Caki2 (cell line): ENCODE measurements at places on chromosomes 16 and 17. TPM values are rescaled to one million over a fixed set of nuclear protein-coding genes. Genes with fewer than 3 reads are reported as not detected.
A peak's percentile ranks its signal among the peaks of the same experiment; 100 is the strongest.

GRCh38 chr17:36183001-36183971 is 6.8 kb upstream of the TBC1D3B start:
- peak; percentile 56 for DNase-seq

DNA sequence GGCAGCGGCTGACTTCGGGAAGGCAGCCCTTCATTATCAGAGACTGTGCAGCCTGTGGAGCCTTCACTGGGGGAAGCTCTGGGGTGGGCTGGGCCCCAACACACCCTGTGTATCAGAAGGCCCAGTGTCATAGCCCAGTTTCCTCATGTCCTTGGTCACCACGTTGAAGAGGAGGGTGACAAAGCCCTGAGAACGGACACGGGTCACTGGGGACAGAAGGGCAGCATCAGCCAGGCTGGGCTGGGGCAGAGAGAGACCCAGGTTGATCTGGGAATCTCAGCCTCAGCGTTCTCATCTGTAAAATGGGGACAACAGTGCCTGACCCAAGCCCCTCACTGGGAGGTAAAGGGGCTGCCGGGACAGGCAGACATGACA is 19.3 kb downstream of the B9D1 start:
- DNase-seq, result no peak

- no peak for DNase-seq
Observed at GRCh38 chr17:15154618-15155017, 110.5 kb downstream of the PMP22 start.

- no peak for DNase-seq
Observed at GRCh38 chr17:75269844-75270217, 1.2 kb downstream of the MIF4GD start.

DNA sequence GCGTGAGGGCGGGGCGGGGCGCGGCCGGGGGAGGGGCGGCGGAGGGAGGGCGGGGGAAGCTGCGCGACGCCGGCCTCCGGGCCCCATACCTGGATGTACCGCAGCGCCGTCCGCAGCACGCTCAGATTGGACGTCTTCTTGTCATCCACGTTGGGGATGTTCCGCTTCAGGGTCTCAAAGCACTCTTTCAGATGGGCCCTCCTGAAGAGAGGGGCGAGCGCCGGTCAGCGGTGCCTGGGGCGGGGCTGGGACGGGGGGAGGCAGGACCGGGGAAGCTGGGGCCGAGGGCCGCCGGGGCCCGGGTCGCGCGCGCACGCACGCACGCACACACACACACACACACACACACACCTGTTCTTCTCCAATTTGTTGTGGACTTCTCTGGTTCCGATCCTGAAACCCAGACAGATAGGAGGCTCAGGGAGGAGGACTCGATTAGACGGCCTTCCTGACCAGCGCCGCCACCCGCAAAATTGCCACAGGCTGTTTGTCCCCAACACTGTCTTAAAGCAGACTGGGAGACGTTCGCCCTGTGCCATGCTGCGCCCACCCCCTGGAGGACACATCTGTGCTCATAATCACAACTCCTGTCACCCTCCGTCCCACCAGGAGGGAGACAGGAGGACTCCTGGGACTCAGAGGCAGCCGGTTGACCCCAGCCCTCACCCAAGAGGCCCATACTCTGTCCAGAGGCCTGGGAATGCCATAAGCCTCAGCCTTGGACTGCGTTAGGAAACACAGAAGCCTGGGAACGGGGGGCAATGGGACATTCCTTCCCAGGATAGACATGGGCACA is 6.7 kb downstream of the MNT start:
- no peak for DNase-seq

DNA sequence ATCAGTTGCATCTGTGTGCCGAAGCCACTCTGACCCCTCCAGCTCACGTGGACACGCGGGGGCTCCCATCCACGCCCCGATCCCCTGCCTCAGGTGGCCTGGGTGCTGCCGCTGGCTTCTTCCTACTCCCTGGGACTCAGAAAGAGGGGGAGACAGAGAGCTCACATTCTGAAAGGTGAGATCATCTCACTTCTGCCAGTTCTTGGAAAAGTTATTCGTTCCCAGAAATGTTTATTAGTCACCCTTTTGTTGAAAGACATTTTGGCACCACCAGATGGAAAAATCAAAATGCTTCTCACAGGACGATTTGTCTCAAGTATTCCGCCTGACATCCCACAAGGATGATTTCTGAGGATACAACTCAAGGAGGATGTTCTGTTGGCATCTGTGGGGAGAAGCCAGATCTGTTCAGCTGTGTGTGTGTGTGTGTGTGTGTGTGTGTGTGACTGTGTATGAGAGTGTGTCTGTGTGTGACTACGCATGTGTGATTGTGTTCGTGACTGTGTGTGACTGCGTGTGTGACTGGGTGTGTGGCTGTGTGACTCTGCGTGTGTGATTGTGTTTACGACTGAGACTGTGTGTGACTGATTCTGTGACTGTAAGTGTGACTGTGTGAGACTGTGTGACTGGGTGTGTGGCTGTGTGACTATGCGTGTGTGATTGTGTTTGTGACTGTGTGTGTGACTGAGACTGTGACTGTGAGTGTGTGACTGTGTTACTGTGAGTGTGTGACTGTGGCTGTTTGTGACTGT is 207.3 kb downstream of the NTN1 start:
- no peak for DNase-seq

Gene PPY
- not detected in 2 replicates for total RNA-seq

Gene MYLK3
- total RNA-seq, result 0.06 TPM in 1 of 2 replicates, not detected in the other

Gene TUFM
- total RNA-seq, result 149 and 151 TPM in 2 replicates

Gene SMARCE1
- 45.1 and 56.3 TPM in 2 replicates for total RNA-seq

GRCh38 chr16:3259836-3260235 is 3.4 kb upstream of the MEFV start:
- DNase-seq, result no peak

DNA sequence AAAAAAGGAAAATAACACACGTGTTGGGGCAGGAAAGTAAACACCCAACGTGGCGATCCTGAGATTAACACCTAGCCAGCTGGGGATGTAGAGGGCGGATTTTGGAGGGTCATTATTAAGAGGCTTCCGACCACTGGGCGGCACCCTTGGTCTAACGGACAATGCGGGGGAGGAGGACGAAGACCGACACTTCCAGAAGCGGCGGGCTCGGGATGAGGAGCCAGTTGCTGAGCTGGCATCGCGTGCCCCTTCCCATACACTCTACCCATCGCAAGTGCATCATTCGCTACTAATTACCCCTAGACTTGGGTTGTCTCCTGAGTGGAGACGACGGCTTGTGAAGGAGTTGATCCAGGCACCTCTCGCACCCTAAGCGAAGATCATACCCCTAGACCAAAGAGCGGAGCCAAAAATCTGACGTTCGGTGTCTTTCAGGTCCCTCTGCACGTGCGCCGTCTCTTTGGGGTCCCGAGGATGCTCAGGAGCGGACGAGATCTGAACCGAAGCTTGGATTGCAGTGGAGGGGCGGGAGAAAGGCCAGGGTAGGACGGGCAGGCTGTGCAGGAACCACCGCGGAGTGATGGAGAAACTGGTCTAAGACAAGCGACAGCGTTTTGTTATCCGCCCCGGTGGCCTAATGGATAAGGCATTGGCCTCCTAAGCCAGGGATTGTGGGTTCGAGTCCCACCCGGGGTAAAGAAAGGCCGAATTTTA is 17.6 kb downstream of the ZNF213 start:
- DNase-seq, result peak; percentile 97

- no peak for DNase-seq
Observed at GRCh38 chr16:2475413-2476344, 752 bp downstream of the TBC1D24 start.

DNA sequence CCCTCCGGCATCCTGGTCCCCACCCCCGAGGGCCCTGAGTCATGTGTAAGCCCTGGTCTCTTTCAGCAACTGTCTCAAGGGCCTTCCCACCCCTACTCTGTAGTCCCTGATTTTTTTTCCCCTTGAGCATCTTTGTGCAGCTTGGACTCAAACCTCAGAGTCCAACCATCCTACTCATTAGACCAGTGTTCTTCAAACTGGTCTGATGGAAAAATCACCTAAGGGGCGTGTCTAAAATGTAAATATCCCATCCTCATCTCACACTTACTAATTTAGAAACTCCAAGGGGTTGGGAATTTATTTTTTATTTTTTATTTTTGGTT is 624 bp downstream of the G6PC3 start:
- no peak for DNase-seq

DNA sequence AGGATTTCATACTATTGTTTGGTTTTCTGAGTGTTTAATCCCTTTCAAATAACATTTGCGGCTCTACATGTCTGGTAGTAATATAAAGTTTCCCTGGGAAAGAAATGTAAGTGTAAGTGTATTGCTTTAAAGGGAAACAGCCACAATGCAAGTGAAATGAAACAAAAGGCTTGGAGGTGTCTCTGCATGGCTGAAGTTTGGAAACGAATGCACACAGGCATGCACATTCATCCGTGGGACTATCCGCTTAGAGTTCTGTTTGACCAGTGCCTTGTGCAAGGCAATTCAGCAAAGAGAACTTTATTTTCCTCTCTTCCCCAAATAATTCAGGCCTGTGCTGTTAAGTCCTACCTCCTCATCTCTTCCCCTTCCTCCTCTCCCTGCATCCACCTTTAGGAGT is 56.1 kb upstream of the MRTFB start:
- no peak for DNase-seq

DNA sequence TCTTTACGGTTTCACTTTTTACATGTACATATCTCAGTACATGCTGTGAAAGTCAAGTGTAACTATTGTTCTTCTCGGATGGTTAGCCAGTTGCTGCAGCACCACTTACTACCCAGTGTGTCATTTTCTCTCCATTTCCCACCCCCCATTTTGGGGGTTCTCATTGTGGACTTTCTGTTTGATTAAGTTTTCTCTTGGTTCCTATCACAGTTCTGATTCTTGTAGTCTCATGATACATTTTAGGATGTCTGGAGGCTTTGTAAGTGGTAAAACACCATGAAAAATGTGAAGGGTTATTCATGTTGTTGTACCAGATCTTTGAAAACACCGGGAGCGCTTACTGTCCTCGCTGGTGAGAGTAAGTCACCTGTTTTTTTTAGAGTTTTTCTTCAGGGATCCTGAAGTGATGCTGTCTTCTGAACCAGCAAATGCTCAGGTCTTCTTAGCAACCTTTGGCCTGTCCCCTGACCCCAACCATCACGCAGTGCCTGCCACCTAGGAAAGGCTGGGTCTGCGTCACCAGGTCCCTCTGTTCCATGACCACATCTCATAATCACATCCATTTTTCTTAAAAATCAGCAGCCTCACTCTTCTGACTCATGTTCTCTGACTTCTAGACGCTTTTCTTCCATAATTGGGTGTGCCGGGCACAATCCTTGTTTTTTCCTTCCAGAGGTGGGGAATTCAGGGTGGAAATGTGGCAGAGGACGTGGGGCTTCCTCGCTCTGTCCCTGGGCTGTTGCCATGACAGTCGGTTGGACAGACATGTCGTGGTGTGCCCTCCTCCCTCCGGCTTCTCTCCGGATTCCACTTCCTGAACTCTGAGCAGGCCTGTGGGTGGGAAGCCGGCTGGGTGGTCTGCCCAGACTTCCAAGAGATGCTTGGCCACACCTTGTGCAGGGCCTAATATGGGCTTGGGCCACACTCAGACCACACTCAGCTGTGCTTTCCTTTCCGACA is 102.6 kb downstream of the NTN1 start:
- DNase-seq, result no peak

- DNase-seq, result no peak
Observed at GRCh38 chr16:23521037-23521743, 10.9 kb upstream of the GGA2 start.

DNA sequence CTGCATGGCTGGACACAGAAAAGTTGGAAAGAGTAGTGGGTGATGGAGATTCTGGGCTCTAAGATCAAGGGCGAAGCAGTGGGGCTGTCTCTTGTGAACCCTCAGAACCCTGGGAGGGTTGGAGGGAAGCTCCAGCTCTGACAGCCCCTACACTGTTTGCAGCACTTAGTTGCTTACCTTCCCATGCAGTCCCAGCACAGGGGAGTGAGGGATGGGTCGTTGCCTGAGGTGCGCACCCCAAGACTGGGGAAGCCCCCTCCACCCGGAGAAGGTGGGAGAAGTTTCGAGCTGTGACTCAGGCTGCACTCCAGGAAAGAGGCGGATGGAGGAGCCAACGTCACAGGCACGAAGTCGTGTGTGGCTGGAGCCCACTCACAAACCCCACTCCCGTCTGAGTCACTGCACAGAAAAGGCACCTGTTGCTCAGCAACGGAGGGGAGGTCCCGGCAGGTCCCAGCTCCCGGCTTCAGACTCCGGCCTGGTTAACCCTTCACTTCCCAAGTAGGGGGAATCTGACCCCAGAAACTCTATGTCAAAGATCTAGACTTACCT is 60.1 kb downstream of the AIPL1 start:
- DNase-seq, result peak; percentile 73

Gene GAS2L2
- not detected in 2 replicates for total RNA-seq

Gene CES4A
- 0.07 and 0.29 TPM in 2 replicates for total RNA-seq

GRCh38 chr17:81909966-81910839 is 996 bp downstream of the PCYT2 start:
- peak; percentile 30 for DNase-seq

DNA sequence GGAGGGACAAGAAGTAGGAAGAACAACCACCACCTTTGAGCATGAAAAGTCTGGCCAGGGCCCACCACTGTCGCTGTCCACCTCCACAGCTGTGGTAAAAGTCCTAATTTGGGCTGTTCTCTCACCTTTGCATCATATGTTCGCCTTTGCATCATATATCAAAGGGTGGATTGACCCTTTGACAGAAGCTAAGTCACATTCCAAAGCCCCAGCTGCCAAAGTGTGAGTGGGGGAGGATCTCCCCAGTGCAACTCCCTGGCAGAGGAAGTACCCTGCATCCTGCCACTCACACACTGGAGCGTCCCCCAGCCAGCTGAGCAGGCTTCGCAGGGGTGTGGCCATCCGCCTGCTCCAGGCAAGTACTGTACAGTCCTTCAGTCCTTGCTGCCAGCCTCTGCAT is 12.7 kb upstream of the SPECC1 start:
- DNase-seq, result no peak

- DNase-seq, result no peak
Observed at GRCh38 chr17:65963179-65963578, 228.8 kb downstream of the CEP112 start.

- no peak for DNase-seq
Observed at GRCh38 chr16:25107466-25107792, 4.1 kb upstream of the LCMT1 start.

Gene RASL10B
- 0.17 TPM in 1 of 2 replicates, not detected in the other for total RNA-seq

GRCh38 chr17:49387498-49388289 is 25.6 kb upstream of the ZNF652 start:
- no peak for DNase-seq

Gene RNF222
- not detected in 2 replicates for total RNA-seq

Gene CDH16
- 33.9 and 56.1 TPM in 2 replicates for total RNA-seq
